Foreskin keratinocyte (primary cell): ENCODE measurements at places on chromosomes 3 and 15. TPM values are rescaled to one million over a fixed set of nuclear protein-coding genes. Genes with fewer than 3 reads are reported as not detected.

DNA sequence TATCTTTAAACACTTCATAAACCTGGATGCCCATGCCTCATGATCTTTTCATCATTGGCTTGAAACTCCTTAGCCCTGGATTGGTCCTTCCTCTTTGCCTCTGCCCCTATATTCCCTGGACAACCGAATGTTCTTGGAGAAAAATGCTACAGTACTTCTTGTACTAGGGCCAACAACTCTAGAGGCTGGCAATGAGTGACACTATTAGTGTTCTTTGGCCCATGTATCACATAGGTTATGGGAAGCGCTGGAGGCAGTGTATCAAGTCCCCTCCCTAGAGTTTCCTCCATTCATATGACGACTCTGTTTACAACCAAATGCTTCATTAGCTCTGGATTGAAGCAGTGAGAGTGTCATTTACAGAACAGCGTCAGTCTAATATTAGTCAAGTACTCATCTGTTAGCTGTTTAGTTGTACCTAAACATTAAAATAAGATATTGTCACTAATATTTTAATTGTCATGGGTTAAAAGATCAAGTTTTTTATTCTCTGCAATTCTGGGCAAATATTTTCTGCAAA lies 66.4 kb upstream of the MYO5C start:
- DNase-seq, result no peak

The SMARCC1 gene
- 59.6 and 62.7 TPM in 2 replicates for total RNA-seq

- DNase-seq, result no peak
Observed at GRCh38 chr3:2246873-2247648, 148.4 kb downstream of the CNTN4 start.

DNA sequence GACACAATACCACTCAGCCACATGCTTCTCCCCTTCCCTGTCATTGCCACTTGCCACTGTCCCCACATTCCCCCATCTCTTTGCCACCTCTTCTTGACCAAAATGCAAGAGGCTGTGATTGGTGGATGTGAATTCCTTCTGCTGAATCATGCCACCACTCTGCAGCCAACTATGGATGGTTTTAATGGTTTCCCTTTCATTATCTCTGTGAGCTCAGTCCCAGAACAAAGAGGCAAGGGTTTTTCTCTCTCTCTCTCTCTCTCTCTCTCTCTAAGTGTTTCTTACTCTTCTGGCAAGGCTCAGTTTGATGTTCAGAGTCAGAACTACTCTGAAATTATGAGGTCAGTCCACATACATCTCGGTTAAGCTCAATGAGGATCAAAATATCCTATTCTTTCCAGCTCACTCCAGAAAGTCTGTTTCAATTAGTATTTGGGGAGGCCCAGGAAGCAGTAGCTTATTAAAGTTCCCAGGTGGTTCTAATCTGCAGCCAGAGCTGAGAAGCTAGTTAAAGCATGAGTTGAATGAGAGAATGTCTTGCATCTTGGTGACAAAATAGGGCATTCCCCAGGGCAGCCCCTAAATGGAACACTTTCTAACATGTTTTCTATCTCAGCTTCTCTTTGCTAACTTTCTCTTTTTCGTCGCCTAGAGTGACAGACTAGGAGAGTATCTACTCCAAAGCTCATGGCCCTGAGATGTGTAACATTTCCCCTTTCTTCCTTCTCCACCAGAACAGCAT lies 8.5 kb upstream of the ILDR1 start:
- peak; percentile 46 for DNase-seq

DNA sequence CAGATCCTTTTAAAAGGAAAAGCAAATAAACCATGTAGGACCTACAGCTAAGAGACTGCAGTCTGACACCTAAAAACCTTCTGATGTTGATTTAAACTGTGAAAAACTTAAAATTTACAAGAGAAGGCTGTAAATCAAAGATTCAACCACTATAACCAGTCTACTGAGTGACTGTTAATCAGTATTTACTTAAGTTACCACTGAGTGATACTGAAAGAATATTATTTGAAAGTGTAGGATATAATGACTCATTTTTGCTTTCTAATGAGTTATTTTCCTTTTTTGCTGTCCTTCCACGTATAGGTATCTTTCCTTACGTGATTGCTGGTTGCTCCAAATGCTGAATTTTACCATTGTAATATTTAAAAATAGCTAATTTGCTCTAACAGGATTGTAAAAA lies 44.6 kb downstream of the RFX7 start:
- DNase-seq, result no peak

DNA sequence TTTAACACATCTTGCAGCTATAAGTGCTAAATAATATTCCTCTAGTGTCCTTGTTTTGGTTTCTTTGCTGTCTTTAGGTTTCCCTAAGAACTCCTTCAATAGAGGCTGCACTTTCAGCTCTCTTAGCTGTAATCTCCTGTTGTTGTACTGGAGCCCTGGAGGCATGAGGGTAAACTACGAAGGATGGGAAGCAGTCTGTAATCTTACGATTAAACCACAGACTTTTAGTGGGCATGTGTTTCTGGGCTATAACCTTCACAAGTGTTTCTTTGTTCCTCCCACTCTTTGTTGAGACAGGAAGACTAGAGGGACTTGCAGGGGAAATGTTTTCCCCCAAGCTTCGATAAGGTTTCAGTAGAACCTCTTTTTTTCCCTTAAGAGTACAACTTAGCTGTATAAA lies 1058.1 kb downstream of the NSUN3 start:
- DNase-seq, result no peak

DNA sequence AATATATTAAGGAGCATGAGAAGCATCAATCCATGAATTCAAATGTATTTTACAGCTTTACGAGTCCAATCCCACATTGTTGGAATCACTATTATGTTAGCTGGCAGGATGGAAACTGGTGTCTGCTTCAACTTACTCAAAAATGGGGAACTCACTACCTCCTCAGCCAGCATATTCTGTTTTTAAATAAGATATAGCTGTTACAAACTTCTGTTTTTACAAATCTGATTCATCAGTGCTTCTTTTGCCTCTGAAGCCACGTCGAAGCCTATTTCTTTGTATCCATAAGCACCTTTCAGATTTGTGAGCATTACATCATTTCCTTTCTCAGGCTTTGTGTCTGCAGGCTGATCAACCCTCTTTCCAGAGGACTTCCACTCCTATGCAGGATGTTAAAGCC lies 105.9 kb downstream of the TPRG1 start:
- DNase-seq, result peak; percentile 69

DNA sequence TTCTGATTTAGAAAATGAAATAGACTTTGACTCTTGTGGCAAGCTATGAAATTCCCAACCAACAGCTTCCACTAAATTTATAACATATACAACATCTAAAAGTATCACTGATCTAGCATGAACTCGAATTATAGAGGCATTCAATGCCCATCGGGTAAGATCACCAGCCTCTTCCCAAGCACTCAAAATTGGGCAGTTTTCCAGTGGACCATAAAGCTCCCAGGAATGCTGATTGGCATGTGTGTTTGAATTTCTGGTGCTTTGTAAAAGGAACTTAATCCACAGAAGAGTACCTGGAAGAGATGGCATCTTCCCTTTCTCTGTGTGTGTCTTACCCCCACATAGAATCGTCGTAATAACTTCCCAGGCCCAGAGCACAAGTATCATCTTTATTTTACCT lies 10.0 kb downstream of the LRTM1 start:
- DNase-seq, result peak; percentile 34

DNA sequence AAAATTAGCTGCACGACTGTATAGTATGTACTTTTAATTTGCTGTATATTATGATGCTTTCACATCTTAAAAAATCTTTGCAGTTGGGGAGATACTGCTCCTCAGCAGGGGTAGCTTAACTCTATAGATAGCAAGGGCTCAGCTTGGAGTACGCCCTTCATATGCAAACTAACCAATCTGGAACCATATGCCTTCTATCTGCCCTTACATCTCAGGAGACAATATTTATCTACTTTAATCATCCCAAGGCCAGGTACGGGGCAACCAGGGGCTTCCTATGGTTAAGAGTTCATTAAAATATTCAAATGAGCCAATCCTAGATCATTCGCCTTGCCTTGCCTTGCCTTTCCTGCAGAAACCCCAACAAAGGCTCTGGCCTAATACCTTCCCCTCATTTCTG lies 204.1 kb upstream of the ZBTB20 start:
- DNase-seq, result no peak

DNA sequence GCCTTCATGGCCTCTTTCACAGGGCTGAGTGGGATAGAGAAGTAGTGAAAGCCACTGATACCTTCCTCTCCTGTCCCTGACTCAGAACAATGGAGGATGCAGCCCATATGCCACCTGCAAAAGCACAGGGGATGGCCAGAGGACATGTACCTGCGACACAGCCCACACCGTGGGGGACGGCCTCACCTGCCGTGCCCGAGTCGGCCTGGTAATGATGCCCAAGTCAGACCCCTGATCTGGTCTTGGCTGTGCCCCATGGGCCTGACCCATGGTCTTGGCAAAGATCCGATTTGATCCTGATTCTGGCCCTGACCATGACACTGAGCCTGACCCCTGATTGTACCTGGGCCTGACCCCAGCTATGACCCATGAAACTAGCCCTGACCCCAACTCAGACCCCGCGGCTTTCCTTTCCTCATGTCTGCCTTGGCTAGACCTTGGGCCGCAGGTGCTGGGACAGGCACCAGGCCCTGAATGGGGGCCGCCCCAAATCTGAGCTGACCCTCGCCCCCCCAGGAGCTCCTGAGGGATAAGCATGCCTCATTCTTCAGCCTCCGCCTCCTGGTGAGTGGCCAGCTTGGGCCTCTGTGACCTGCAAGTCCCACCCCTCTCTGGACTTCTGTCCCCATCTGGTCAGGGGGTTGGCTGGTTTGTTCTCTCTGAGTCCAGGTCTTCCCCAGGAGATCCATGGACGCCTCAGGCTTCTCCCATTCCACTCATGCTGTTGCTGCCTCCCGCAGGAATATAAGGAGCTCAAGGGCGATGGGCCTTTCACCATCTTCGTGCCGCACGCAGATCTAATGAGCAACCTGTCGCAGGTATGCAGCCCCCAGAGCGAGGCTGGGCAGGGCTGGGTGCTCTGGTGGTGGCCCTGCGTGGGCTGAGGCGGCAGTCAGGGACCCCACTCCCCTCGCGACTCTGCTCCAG lies 15.6 kb downstream of the NT5DC2 start:
- DNase-seq, result no peak

DNA sequence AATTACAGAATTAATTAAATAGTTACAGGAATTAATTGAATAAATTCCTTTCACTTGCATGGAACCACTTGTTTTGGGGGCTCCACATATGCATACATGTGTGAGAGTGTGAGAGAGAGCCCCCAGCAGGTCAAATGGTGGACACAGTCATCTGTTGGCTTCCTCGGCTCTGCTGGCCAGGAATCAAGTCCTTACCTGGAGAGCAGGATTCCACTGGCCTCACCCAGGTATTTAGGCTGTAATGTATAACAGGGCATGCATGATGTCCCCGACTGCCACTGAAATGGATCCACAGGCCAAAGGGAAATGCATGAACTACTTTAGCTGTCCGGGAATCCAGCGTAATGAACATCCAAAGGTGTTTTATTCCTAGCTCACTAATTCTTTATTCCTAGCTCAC lies 139.7 kb upstream of the SMAD3 start:
- DNase-seq, result no peak

GRCh38 chr15:78049691-78050440 lies 27.6 kb downstream of the TBC1D2B start:
- DNase-seq, result no peak

- no peak for DNase-seq
Observed at GRCh38 chr3:30711151-30711550, 104.8 kb downstream of the TGFBR2 start.
